Uterus (tissue), 4 donors: ENCODE measurements at places on chromosomes 12 and 14. TPM values are rescaled to one million over a fixed set of nuclear protein-coding genes. Genes with fewer than 3 reads are reported as not detected.

GUCY2C gene
- 0.15 TPM for total RNA-seq

DBX2 gene
- not detected for total RNA-seq

CCDC177 gene
- total RNA-seq: not detected

RERGL gene
- 3.1 TPM for total RNA-seq

CCDC175 gene
- total RNA-seq: not detected

DNA sequence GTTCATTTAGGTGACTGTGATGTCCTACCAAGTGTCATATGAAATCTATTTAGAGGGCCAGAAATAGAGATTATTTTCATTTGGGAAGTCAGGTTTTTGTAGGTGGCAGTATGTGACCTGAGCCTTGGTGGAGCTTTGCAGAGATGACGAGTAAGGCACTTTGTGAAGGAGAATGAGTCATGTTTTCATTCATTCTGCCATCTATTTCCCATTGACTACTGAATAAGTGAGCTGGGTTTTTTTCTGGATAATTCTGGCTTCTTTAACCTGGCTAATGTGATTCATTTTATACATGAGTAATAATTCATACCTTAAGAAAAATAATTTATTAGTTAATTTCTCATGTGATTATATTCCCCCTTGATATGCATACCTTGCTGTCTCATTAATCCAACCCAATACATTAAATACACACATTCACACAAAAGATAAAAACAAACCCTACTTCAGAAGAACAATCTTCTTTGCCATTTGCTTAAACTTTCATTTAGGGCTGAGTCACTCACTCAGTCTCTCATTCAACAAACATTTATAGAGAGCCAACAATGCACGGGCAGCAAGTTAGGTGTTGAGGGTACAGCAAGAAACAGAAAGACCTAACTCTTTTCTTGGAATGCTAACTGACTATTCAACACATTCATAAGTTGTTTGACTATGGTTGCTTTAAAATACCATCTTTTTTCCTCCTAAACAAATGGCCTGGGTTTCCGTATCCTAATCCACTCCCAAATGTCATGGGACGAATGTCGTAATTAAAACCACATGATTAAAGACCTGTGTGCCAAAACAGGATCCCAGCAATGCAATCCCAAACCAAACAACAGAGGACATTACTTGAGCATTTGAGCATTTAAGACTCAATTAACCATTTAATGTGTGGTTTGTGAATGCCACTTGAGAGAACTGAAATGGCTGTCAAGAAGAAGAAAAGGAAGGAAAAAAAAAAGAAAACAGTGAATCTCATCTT, 78.0 kb downstream of the KITLG start:
- no peak overlapping the region for H3K27ac ChIP-seq
- H3K4me1 ChIP-seq: no peaks in the 10 kb centered on the region
- H3K27me3 ChIP-seq: no peaks in the 10 kb centered on the region
- no peak overlapping the region for H3K4me3 ChIP-seq
- no peaks in the 10 kb centered on the region for H3K36me3 ChIP-seq

DNA sequence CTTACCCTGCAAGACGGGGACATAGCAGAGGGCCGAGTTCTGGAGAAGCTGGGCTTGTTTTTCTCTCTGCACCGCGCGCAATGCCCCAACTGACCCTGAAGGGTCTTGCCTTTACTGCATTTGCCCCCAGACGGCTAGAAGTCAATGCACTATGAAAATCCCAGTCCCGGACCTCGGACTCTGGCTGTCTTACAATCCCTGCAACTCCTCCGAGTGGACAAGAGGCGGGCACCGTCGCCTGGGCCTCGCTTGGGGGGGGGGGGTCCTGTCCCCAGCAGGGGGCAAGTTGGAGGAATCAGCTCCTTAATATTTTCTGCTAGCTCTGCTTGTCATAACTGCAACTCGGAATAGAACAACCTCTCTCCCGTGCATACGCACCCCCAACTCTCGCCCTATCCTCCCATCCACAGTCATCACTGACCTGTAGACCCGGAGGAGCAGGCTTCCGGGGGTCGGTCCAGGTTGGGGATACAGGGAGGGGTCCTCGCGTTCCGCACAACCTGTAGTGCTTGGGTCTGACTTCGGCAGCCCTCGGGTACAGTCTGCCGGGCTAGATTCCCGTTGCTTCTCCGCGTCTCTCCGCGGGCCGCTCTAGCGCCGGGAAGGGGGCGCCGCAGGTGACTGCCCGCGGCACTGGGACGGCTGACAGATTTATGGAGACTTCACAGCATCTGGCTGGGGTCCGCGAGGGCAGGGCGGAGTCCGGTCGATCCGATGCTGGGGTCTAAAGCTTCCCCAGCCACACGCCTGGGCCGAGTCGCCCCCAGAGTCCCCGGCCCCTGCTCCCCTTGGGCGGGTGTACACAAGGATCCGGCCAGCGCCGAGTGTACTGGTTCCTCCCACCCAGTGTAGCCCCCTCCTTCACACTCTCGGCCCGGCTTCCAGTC, 3.3 kb upstream of the PAX9 start:
- H3K27me3 ChIP-seq: peaks cover 89% of the 10 kb centered on the region
- no peak overlapping the region for H3K4me3 ChIP-seq
- H3K4me1 ChIP-seq: no peaks in the 10 kb centered on the region
- H3K27ac ChIP-seq: no peak overlapping the region
- no peaks in the 10 kb centered on the region for H3K36me3 ChIP-seq

- H3K4me3 ChIP-seq: no peak overlapping the region
- no peaks in the 10 kb centered on the region for H3K27me3 ChIP-seq
- H3K36me3 ChIP-seq: no peaks in the 10 kb centered on the region
- DNase-seq: peak; percentile 30
Measured at GRCh38 chr14:24432259-24433131, 2.7 kb downstream of the KHNYN start.

GRCh38 chr12:103627189-103627855, 40.2 kb downstream of the STAB2 start:
- no peak for DNase-seq
- H3K4me1 ChIP-seq: no peaks in the 10 kb centered on the region
- H3K36me3 ChIP-seq: no peaks in the 10 kb centered on the region
- H3K27ac ChIP-seq: no peak overlapping the region
- no peaks in the 10 kb centered on the region for H3K27me3 ChIP-seq

- no peaks in the 10 kb centered on the region for H3K4me1 ChIP-seq
- peak overlapping the region; percentile 59 for H3K4me3 ChIP-seq
- no peaks in the 10 kb centered on the region for H3K27me3 ChIP-seq
- no peaks in the 10 kb centered on the region for H3K36me3 ChIP-seq
- peak; percentile 87 for DNase-seq
Measured at GRCh38 chr12:113359133-113359938, 949 bp downstream of the PLBD2 start.

DNA sequence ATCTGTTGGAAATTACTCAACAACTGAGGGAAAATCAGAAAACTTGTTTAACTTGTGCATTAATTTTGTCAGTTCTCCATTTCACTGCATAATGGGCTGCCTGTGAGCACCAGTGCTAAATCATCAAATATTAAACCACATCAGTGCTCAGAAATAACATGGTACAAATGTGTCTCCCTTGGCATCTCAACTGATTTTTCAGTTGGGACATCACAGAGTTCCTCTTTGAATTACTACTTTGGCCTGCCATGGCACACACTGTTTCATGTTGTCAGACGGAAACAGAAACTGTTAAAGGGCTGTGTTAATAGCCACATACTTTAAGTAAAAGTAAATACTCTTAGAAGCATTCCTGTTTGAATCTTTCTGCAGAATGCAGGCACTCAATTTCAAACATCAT, 42.1 kb upstream of the STRN3 start:
- DNase-seq: no peak
- no peaks in the 10 kb centered on the region for H3K27me3 ChIP-seq
- no peak overlapping the region for H3K27ac ChIP-seq
- H3K4me3 ChIP-seq: no peak overlapping the region
- H3K4me1 ChIP-seq: no peaks in the 10 kb centered on the region

DNA sequence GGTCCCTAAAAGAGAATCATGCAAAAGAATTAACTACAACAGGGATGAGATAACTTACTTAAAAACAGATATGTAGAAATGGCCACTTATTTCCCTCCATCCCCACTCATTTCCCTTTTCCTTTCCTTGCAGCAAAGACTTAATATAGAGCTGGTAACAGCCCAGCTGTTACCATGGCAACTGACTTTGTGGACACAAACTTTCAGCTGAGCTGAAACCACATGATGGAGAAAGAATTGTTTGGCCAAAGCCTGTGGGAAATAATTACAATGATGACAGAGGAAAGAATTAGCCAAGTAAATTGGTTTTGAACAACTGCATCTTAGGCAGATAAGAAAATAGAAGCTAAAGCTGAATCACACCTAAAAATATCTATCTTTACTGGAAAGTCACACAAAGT, 364.9 kb downstream of the GALC start:
- H3K27me3 ChIP-seq: no peaks in the 10 kb centered on the region
- peak; percentile 58 for DNase-seq
- no peak overlapping the region for H3K4me3 ChIP-seq
- H3K36me3 ChIP-seq: no peaks in the 10 kb centered on the region

DNA sequence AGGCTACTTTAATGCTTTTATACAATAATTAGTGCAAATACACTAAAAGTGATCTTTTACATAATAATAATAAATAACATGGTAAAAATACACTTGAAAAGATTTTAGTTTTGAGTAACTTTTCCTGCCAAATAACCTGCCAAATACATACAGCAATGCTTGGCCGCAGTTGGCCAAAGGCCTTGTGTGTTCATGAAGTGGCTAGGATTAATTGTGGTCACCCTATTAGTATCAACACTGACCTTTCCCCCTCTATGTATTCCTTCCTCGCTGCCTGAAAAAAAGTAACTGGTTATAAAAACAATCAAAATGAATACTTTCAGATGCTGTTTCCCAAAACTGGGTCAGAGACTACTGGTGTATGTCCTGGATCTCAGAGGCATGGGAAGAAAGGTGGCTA, 34.3 kb downstream of the KICS2 start:
- no peak for DNase-seq
- no peak overlapping the region for H3K27ac ChIP-seq
- no peaks in the 10 kb centered on the region for H3K36me3 ChIP-seq
- H3K27me3 ChIP-seq: no peaks in the 10 kb centered on the region
- no peak overlapping the region for H3K4me3 ChIP-seq

GRCh38 chr12:38163442-38163801, 153.2 kb upstream of the ALG10B start:
- no peak for DNase-seq
- no peaks in the 10 kb centered on the region for H3K36me3 ChIP-seq
- no peak overlapping the region for H3K4me3 ChIP-seq

- no peaks in the 10 kb centered on the region for H3K4me1 ChIP-seq
- no peak overlapping the region for H3K4me3 ChIP-seq
- DNase-seq: no peak
- H3K27me3 ChIP-seq: no peaks in the 10 kb centered on the region
Measured at GRCh38 chr12:106573239-106573638, 9.6 kb upstream of the RFX4 start.

- H3K27me3 ChIP-seq: no peaks in the 10 kb centered on the region
- H3K36me3 ChIP-seq: no peaks in the 10 kb centered on the region
- DNase-seq: no peak
- no peaks in the 10 kb centered on the region for H3K4me1 ChIP-seq
- no peak overlapping the region for H3K27ac ChIP-seq
Measured at GRCh38 chr12:56864318-56864717, 69.9 kb downstream of the SDR9C7 start.

DNA sequence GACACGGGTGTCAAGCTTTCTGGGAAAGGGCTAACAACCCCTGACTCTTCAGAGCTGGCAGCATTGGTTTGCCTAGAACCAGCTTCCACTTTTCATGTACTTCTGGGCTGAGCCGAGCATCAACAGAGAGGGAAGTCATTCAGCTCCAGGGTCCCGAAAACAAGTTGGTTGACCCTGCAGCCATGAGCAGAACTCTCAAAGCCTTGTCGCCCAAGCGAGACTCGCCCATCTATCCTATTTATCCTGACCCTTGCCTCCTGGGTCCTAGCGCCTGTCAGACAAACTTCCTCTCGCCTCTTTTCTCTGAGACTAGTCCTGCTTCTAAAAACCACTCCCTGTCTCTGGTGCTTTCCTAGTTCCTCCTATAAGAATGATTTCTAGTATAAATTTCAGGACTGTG, 47.9 kb downstream of the ASCL4 start:
- H3K36me3 ChIP-seq: no peaks in the 10 kb centered on the region
- no peak for DNase-seq
- no peaks in the 10 kb centered on the region for H3K27me3 ChIP-seq
- no peak overlapping the region for H3K4me3 ChIP-seq
- H3K27ac ChIP-seq: no peak overlapping the region
- H3K4me1 ChIP-seq: no peaks in the 10 kb centered on the region

DNA sequence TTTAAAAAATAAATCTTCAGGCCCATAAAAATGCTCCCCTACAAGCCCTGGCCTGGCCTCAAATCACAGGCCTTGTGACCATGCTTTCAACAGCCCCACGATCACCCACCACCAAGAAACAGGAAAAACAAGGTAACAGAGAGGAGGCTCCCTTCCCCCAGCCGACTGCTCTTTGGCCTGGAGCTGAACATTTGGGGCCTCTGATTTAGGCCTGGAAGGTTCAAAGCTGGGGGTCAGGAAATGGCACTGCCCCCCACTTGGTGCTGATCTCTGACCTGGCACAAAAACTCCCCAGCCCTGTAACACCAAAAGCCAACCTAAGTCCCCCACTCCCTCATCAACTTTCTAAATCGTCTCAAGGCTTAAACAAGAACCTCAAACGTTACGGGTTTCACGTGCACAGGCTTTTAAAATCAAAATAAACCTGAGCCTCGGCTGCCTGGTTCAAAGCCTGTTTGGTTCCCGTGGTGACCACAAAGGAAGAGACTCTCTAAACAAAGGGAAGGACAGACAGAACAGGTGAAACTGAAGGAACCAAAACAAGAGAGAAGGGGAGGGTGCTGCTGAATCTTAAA, 9.0 kb downstream of the ACTN1 start:
- H3K36me3 ChIP-seq: no peaks in the 10 kb centered on the region
- no peak overlapping the region for H3K4me3 ChIP-seq
- peaks cover 38% of the 10 kb centered on the region for H3K4me1 ChIP-seq
- H3K27ac ChIP-seq: peak overlapping the region; percentile 97

- H3K4me3 ChIP-seq: no peak overlapping the region
- H3K36me3 ChIP-seq: no peaks in the 10 kb centered on the region
- no peaks in the 10 kb centered on the region for H3K27me3 ChIP-seq
- peak; percentile 69 for DNase-seq
- H3K4me1 ChIP-seq: no peaks in the 10 kb centered on the region
- peak overlapping the region; percentile 34 for H3K27ac ChIP-seq
Measured at GRCh38 chr12:53190108-53190729, 9.5 kb upstream of the CSAD start.

DNA sequence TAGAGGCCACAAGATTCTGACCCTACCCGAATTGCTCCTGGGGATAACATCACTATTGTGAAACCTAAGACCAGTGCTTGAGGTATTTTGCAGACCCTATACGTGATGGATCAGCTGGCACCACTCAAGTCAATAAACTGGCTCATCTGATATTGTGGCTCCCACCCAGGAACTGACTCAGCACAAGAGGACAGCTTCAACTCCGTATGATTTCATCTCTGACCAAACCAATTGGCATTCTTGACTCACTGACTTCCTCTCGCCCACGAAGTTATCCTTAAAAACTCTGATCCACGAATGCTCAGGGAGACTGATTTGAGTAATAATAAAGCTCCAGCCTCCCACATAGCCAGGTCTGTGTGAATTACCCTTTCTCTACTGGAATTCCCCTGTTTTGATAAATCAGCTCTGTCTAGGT, 1036.1 kb upstream of the TMEM132C start:
- no peaks in the 10 kb centered on the region for H3K27me3 ChIP-seq
- H3K36me3 ChIP-seq: no peaks in the 10 kb centered on the region
- DNase-seq: no peak
- no peaks in the 10 kb centered on the region for H3K4me1 ChIP-seq
- no peak overlapping the region for H3K27ac ChIP-seq

GRCh38 chr12:80411787-80412186, 32.2 kb upstream of the PTPRQ start:
- H3K27ac ChIP-seq: no peak overlapping the region
- no peak overlapping the region for H3K4me3 ChIP-seq
- no peaks in the 10 kb centered on the region for H3K4me1 ChIP-seq
- H3K27me3 ChIP-seq: no peaks in the 10 kb centered on the region
- DNase-seq: no peak
